NCI-H460 (cell line): ENCODE measurements at places on chromosomes 2 and 18. TPM values are rescaled to one million over a fixed set of nuclear protein-coding genes. Genes with fewer than 3 reads are reported as not detected.

LOXHD1 gene
- total RNA-seq = not detected in 2 replicates

DNA sequence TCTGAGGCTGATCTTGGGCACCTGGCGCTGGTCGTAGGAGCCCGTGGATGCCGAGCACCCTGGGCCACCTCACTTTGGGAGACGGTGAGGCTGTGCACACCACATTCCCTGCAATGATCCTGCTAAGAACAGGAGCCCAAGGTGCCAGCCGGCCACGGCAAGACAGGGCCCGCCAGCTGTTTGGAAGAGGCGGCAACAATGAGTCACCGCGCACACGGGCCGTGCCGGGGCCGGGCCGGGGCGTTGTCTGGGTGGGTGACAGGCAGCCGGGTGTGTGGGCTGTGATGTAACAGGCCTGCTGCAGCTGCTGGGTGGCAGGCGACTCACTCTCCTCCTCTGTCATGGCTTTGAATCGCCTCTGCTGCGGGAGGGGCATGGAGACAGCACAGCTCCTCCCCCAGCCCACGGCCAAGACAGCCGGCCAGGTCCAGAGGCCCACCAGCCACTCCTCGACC lies 49.7 kb upstream of the ODC1 start:
- DNase-seq = peak; percentile 54

CKAP2L gene
- 21.0 and 22.6 TPM in 2 replicates for total RNA-seq

TSGA10 gene
- total RNA-seq = 8.1 and 9.2 TPM in 2 replicates

DNA sequence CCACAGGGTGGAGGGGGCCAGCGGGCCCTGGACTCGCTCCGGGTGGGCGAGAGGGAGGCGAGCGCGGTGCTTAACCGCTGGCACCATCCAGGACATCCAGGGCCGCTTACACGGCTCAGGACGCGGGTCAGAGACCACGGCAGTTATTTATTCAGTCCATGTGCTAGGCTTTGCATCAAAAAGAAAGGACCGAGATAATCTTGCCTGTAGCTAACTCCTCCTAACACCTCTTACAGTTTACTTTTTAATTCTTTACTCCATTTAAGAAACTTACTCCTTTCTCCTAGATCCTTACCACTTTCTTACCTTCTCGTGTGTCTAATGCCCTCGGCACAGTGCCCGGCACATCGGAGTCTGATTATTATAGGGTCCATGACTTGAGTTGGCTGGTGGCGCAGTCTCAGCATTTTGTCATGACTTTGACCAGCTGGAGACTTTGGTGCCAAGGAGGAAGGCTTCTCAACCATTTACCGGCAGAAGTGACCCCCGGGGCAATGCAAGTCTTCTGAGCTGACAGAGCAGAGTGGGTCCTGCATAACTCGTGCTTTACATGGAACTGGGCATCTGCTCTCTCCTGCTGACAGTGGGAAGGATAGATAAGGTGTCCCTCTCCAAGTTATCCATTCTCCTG lies 503 bp downstream of the ANXA4 start:
- DNase-seq = no peak

GRCh38 chr2:227655454-227655853 lies 11.2 kb upstream of the SCYGR5 start:
- DNase-seq = peak; percentile 81

GRCh38 chr2:226380679-226381078 lies 418.9 kb downstream of the IRS1 start:
- no peak for DNase-seq

GRCh38 chr18:10453806-10454680 lies at the start of gene APCDD1:
APCDD1 (plus strand) TSS chr18:10454635; CDS start chr18:10454982, 347 bp downstream.
- no peak for DNase-seq

- DNase-seq = no peak
Observed at GRCh38 chr2:117832905-117833613, 18.6 kb downstream of the DDX18 start.

C2orf72 gene
- 1.1 and 2.0 TPM in 2 replicates for total RNA-seq

GALNT5 gene
- 2.2 and 3.0 TPM in 2 replicates for total RNA-seq

DNPEP gene
- 50.8 and 55.2 TPM in 2 replicates for total RNA-seq

DNA sequence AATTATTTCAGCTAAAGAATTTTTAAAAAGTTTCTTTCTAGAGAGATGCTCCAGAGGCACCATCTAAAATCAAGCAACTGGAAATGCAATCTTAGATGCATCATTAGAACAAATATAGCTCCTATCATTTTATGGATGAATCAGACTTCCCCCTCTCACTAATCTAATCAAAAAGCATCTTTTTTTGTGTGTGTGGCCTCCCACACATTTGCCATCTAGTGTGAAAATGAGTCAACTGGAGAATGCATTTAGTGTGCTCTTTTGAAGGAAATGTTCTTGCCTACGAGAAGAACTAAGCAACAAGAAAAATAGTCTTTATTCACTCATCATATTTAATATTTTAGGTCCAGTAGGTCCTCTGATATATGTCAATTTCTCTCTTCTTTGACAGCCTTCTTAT lies 39.5 kb upstream of the FIGN start:
- no peak for DNase-seq

GRCh38 chr18:77455004-77455403 lies 205.4 kb downstream of the GALR1 start:
- no peak for DNase-seq

- no peak for DNase-seq
Observed at GRCh38 chr2:76159042-76159648, 448.4 kb upstream of the GCFC2 start.

- DNase-seq = no peak
Observed at GRCh38 chr2:69483696-69484095, 46.5 kb upstream of the NFU1 start.

DNER gene
- 107 and 111 TPM in 2 replicates for total RNA-seq

GRCh38 chr2:240191001-240191400 lies 50.5 kb upstream of the OTOS start:
- DNase-seq = no peak

DNA sequence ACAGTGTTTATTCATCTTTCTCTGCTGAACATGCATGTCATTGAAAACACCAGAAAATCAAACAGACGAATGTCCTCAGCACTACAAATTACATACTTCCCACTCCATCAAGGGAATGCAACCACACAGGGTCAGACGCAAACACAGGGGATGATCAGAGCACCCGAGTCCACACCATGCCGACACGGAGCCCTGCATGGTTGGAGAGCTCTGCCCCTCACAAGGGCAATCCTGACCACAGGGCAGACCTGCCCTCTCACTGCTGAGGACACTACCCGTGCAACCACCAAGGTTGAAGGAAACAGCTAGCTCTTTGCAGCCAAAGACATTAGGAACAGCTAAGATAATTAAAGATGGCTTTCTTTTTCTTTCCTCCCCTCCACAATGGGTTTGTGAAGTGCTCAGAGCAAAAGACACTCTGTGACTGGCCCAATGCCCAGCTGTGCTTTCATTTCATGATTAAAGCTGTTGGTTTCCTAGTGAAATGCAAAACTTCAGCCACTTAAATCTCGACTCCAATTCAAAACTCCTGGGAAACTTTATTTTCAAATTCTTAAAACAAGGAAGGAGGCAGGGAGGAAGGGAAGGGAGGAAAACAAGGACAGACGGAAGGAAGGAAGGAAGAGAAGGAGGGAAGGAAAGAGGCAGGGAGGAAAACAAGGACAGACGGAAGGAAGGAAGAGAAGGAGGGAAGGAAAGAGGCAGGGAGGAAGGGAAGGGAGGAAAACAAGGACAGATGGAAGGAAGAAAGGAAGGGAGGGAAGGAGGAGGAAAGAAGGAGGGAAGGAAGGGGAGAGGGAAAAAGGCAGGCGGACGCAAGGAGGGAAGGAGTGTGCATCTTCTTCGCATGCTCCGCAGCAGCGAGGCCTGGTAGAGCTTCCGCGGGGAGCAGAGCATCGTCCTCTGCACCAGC lies 65.8 kb downstream of the NDUFA10 start:
- DNase-seq = no peak

DNA sequence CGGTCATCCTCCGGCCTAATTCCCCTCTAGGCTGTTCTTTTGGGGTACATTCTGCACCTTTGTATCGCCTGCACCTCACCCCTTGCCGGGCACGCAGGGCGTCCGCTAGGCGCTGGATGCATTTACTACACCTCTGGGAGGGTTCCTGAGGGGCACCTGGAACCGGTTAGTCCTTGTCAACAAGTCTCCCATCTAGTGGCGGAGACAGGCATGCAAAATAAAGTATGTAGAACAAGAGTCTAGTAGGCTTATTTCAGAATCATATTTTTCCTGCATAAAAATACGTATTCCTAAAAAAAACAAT lies 705 bp upstream of the TEX261 start:
- peak; percentile 30 for DNase-seq

- DNase-seq = no peak
Observed at GRCh38 chr2:32384529-32384928, 27.7 kb downstream of the BIRC6 start.

- no peak for DNase-seq
Observed at GRCh38 chr2:95008306-95008705, 17.2 kb upstream of the MAL start.

- no peak for DNase-seq
Observed at GRCh38 chr2:223580951-223581350, 21.2 kb downstream of the SCG2 start.

CCDC85A gene
- 0.09 and 0.12 TPM in 2 replicates for total RNA-seq

GRCh38 chr2:60818272-60818671 lies 62.2 kb downstream of the PAPOLG start:
- no peak for DNase-seq

- DNase-seq = peak; percentile 20
Observed at GRCh38 chr2:28137221-28137620, 246.7 kb downstream of the BABAM2 start.

- no peak for DNase-seq
Observed at GRCh38 chr18:79949697-79950487, 1.6 kb downstream of the SLC66A2 start.

GRCh38 chr2:222318712-222319585 lies 20.2 kb upstream of the PAX3 start:
- DNase-seq = no peak

EDAR gene
- total RNA-seq = not detected in 2 replicates

DNA sequence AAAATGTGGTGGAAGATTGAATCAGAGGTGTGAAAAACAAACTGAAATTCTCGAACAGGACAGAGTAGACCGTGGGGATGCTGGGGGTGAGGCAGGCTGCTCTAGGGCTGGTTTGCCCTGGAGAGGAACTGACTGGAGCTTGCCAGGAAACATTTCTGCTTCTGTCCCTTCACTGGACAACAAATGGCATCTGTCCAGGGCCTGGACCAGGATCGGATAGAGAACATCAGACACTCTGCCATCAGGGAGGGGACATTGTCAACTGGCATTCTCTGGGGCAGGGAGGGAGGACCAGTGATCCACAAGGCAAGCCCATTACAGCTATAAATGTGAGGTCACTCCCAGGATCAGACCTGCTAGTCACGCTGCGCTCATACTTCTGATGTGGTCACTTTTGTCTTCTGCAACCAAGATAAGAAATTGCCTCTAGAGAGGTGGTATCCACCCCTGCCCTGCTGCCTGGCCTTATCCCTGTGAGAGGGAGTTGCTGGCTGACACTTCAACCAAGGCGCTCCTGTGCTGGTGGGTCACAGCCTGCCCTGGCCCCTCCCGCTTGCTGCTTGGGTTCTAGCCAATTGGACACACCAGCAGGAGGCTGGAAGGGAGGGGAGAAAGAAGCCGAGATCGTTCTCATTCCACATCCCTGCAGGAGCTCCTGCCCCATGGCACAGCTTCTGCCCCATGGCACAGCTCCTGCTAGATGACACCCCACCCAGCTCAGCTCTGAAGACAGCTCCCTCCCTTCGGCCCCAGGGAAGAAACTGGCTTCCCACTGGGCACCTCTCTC lies 8.7 kb downstream of the NPPC start:
- no peak for DNase-seq

- DNase-seq = no peak
Observed at GRCh38 chr2:70144443-70145143, 46.2 kb downstream of the C2orf42 start.

- no peak for DNase-seq
Observed at GRCh38 chr2:204913854-204914464, 368.7 kb downstream of the PARD3B start.

DNA sequence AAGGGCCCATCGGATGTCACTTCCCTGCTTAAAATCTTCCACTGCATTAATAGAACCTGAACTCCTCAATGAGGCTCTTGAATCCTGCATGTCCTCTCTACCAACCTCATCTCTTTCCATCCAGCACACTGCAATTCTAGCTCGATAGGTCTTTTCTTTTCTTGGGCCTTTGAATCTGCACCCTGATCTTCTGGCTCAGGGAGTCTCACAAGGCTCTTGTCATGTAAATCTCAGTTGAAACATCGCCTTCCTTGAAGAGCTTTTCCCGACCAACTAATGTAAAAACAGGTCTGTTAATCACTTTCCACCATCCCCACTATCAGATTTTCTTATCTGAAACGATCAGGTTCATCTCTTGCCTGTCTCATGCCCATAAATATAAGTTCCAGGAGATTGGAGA lies 120.5 kb downstream of the MYO5B start:
- no peak for DNase-seq

GRCh38 chr2:14944562-14945346 lies 312.2 kb downstream of the LRATD1 start:
- DNase-seq = no peak

TUBA4B gene
- not detected in 2 replicates for total RNA-seq

GRCh38 chr18:56003009-56003719 lies 415.2 kb upstream of the TCF4 start:
- DNase-seq = no peak

DNA sequence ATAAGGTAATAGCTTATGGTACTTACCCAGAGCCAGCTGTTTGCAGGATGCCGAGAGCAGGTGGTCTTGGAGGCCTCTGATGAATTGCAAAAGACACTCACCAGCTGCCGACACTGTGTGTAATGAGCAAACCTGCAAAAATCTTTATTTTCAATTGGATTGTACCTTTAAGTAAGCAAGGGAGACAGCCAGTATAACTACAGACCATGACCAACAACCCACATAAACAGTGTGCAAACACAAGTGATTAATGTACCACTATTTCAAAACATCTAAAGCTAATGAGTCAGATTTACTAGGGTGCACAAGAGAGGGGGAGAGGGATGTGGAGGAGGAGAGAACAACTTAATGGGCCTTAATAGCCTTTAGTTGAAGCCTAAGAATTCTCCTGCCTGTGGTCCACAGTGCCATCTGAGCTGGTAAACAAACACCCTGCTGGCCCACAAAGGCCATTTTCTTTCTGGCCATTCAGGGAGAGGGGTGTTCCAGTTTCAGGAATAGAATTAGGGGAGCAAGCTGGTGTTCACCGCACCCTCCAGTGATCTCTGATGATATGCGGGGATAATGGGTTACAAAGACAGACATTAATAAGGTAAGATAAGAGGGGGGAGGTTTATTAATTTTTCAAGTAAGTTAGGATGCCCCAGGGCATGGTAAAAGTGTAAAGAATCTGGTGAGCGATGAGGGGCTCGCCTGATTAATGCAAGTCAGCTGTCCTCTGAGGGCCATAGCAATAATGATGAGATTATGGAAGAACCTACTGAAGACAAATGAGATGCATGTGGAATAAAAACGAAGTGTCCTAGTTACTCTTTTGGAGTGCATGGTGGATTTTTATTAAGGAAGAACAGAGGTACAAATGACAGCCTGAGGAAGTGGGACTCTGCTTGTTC lies 196.4 kb downstream of the HRH4 start:
- DNase-seq = no peak

DNA sequence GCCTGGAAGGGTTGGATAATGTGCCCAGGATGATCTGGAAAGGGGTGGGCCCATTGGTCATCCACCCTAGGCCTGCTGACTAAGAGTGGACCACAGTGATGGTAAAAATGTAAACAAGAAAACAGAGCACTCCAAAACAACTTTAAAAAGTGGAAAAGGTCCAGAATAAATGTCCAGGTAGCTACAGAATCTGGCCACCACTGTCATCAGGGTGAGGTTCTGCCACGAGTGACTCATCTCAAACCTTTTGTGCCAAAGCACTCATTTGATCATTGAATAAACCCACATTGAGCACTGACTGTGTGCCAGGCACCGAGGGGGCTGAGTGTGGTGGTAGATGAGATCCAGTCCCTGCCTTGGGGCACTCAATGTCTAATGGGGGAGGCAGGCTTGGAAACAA lies 64.9 kb downstream of the EMX1 start:
- no peak for DNase-seq

- DNase-seq = no peak
Observed at GRCh38 chr2:218260166-218260565, 649 bp upstream of the GPBAR1 start.
